ENCODE measurements at places on chromosomes 13 and 19.

GRCh38 chr13:47299304-47299703 is 402.5 kb upstream of the HTR2A start:
- peak; percentile 36 for DNase-seq

DNA sequence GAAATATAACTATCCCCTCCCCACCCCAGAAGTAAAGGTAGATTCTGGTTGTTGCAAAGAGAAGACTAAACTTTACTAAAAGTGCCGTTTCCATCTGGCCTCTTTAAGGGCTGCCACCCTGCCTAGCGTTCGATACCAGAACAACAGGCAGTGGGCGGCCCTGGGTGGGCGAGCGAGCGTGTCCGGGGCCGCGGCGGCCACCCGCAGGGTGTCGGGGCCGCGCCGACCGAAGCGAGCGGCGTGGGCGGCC is 2.6 kb downstream of the FGF9 start:
- DNase-seq: no peak

DNA sequence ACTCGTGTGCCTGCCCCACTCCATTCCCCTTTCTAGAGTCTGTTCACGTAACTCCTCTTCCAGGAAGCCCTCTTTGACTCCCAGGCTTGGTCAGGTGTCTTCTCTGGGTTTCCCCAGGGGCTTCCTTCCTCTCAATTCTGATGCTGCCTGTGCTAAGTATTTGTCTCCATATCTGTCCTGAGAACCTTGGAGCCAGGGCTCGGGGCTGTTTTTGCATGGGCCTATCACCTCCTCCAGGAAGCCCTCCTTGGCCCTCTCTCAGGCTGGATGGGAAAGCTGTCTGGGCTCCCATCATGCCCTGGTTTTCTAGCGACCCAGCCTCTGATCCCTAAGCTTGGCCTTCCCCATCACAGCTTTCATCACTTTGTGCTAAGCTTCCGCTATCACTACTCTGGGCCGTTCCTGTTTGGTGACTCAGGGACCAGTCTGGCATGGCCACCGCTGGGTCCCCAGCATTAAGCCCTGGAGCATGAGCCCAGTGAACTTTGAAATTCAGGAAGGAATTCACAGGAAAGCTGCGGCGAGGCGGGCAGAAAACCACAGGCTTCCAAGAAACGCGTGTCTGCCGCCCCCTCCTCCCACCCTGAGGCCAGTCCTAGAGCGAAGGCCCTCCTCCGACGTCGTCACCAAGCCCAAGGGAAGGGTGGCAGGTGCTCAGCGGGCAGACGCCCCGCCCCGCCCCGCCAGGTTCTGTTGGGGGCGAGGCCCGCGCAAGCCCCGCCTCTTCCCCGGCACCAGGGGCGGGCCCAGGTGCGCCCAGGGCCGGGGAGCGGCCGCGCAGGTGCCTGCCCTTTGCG is 486 bp upstream of the SPINT2 start:
- DNase-seq: no peak

DNA sequence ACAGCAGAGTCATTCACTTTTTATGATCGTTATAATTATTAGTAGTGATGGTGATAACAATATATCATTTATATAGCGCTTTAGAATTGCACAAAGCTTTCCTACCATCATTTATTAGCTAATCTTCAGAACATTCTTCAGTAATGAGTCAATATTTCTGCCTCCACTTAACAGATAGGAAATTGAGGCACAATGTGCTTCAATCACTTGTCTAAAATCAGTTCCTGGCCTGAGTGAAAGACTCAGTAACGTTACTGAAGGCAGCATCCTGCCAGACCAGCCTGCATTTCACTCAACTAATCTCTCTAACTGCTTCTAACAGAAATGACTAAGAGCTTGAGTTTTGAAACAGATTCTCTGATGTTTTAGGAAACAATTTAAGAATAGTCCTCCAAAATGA is 412.1 kb downstream of the MZT1 start:
- no peak for DNase-seq

GRCh38 chr19:57267291-57267690 is 13.0 kb upstream of the ZNF460 start:
- DNase-seq: no peak

GRCh38 chr13:81048026-81048461 is 707.1 kb upstream of the SPRY2 start:
- DNase-seq: no peak

GRCh38 chr13:30845297-30846214 is 60.5 kb upstream of the MEDAG start:
- no peak for DNase-seq

GRCh38 chr13:97660594-97661260 is 226.8 kb downstream of the RAP2A start:
- DNase-seq: no peak

DNA sequence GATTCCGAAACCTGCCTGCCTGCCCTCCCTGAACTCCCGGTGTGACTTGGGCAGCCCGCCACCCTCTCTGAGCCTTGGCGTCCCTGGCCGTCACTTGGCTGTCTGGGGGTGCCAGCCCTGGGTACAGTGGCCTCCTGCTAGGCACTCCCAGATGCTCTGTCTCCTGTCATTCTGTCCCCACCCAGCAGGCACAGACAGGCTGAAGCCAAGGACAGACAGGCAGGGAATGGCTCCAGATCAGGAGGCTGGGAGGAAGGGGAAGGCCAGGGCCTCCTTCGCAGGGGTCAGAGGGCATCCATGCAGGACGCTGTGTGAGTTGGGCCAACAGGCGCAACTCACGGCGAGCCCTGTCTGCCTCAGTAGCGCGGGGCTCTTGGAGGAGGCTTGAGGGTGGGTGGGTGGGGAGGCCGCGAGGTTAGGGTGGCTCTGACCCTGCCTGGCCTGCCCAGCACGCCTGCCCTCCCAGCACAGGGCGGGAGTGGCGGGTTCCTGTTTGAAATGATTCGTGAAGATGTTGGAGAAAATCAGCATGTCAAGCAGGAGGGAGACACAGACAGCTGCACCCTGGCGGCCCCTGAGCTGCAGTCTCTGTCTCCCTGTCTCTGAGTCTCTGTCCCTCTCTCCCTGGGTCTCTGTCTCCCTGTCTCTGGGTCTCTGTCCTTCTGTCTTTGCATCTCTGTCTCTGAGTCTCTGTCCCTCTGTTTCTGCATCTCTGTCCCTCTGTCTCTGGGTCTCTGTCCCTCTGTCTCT is 19.7 kb downstream of the KLHL26 start:
- no peak for DNase-seq

DNA sequence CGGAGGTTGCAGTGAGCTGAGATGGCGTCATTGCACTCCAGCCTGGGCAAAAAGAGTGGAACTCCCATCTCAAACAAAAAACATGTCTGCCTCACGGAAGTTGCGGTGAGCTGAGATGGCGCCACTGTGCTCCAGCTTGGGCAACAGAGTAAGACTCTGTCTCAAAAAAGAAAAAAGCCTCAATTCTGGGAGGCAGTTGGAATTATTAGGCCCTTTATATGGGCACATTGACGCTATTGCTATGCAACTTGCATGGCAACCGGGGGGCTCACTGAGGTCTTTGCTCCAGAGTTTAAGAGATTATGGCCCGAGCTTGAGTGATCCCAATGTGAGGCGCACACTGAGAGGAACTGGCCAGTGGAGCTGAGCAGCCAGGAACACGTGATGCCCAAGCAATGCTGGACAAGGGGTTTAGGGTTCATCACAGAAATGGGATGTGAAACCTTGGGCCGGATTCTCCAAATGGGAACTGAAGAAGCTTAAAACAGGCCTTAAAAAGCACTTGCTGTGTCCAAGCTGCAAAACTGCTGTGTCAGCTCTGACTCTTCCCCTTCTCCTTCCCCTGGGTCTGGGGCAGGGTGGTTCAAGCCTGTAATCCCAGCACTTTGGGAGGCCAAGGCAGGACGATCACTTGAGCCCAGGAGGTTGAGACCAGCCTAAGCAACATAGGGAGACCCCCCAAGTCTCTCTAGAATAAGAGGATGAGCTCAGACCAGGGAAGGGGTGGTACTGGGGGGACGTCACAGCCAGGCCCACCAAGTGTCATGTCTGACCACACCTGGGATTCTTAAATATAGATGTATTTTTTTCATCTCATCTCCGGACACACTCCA is 2.5 kb downstream of the FTL start:
- peak; percentile 76 for DNase-seq

GRCh38 chr13:23987331-23987894 is 90.1 kb upstream of the C1QTNF9B start:
- DNase-seq: peak; percentile 75

DNA sequence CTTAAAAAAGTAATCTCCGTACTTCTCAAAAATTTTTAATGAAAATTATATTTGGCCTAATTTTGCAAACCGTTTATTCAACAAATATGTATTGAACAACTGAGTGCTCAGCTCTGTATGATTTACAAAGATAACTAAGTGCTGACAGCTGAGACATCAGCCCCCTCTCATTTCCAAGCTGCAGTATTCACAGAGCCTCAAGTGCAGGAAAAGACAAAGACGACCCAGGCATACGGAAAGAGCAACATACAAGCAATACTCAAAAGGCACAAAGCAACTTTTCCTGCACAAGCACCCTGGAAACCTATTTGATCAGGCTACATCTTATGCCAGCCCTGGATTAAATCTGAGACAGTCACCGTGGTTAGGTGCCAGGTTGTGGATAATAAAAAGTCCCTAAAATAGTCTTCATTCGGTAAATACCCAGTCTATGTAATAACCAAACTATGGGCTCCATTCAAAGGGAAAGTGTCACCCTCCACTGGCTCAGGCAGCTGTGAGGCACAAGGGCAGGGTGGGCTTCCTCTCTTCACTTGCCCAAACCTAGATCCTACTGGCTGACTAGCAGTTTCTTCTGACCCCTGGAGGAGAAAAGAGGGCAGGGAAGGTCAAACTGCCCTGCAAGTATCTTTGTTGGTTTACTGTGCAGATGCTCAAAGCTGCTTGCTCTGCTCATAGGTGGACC is 65.5 kb downstream of the TBC1D4 start:
- DNase-seq: peak; percentile 20

DNA sequence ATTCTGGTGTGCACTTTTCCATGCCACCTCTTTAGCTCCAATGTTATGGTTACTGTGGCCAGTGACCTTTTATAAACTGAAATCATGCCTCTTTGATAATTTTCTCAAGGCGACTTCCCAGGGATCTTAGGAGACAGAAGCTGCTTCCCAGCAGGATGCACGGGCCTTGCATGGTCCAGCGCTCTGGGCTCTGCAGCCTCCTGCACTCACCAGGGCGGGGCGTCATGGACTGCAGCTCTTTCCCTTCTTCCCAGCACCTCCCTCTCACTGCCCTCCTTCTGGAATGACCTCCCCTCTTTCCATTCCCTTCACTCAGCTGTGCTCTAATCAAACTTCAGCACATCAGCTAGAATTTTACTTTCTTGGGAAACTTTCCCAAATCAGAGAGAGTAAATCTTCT is 318.3 kb downstream of the IRS2 start:
- no peak for DNase-seq

DNA sequence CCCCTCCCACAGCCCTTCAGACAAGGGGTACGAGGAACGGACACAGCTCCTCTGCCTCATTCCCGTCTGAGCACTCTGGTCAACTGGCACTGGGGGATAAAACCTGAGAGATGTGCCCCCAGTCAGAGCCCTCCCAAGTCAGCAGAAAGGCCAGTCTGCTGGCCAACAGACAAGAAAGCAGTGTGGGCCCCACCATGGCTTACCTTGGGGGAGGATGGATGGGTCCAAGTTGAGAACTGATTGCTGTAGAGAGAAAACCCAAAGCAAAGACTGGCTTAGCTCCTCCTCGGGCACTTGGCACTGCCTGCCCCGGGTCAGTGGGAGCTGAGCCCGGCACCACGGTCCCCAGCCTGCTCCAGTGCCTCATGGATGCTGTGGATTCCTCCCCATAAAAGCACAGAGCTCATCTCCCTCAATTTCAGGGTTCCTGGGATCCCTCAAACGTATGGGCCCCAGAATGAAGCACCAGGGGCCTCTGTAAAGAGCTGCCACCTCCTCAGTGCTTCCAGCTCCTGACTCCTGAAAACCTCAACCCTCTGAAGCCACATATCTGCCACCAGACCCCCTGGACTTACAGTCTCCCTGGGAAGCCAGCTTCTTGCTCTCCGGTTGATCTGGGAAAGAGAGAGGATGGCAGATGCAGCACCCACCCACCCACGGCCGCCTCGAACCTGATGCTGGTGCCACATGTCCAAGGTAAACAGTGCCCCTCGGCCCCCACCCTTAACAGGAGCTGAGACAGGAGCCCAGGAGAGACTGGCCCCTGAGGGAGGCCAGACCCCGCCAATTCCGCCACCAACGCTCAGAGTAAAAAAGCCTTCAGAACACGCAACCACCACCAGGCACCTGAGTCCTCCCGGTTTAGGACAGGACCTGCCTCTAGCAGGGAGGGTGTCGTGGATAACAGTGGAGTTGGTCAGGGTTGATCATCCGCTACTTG is 3.3 kb downstream of the KHSRP start:
- no peak for DNase-seq

- no peak for DNase-seq
These were observed 37.1 kb upstream of the GPI start for GRCh38 chr19:34327851-34328250.

DNA sequence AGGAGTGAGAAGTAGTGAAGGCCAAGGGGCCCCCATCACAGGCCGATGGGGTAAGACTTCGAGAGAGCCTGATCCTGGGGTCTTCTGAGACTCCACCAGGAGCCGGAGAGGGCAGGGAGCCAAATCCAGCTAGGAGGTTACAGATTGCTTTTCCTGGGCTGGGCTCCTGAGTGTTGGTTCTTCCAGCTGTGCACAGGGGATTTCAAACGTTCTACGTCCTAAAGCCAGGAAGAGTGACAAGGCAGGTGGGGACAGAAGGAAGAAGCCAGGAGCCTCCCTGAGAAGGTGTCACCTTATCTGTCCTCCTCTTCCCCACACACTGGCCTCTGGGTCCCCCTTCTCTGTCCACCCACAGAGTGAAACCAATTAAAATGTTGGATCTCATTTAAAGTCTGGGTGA is 16.1 kb upstream of the TPRX2 start:
- DNase-seq: no peak

DNA sequence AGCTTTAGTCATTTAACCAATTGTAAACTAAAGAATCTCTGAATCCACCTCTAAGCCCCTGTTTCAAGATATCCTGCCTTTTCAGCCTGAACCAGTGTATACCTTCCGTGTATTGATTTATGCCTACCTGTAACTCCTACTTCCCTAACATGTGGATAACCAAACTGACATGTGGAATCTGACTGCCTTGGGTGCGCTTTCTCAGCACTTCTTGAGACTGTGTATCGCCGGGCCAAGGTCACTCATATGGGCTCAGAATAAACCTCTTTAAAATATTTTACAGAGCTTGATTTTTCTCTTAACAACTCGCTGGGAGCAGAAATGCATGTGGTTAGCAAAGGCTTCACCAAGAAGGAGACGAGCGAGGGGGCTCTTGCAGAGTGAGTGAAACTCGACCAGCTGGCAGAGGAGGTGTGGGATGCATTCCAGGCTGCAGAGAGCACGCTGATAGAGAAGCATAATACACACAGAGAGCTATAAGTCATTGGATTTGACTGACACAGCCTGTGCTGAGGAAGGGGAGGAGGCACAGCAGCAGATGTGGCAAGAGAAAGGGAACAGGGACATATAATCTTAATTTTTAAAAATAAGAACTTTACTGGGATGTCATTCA is 268.2 kb upstream of the MAB21L1 start:
- DNase-seq: no peak

GRCh38 chr13:80408270-80408669 is 67.3 kb upstream of the SPRY2 start:
- no peak for DNase-seq
